ENCODE measurements at places on chromosomes 16 and 17. TPM values are rescaled to one million over a fixed set of nuclear protein-coding genes. Genes with fewer than 3 reads are reported as not detected.

GRCh38 chr17:82600731-82601446 lies 47.4 kb downstream of the WDR45B start:
- DNase-seq, result no peak

MEIOC gene
- total RNA-seq, result 0.96 TPM

DNA sequence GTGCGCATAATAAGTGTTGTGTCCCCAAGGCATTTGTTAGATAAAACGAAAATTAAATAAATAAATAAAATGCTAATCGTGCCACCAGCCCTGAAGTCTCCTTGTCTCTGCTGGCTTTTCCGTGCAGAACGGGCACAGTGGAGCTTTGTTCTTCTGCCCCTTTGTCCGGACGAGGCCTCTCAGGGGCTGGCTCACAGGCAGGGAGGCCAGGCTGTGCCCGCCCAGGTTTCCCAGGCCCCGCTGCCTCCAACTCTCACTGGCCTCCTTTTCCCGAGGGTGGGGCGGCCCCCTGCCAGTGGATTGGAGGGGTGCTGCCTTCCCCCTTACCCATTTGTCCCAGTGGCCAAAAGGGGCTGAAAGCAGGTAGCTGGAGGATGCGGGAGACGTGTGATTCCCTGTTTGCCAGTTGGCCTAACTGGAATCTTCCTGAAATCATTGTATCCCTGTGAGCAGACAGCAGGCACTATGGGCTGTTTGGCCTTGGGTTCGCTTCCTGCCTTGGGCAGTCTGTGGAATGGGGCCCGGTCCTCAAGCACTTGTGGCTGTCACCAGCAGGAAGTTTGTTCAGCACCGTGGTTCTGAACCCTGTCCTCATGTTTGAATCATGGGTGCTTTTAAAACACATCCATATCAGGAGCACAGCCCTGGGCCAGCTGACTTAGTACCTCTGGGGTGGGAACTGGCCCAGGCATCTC lies 64.4 kb downstream of the KSR1 start:
- no peak for DNase-seq

PRPF8 gene
- 433 TPM for total RNA-seq
